Left lung (tissue), 14 donors: ENCODE measurements at places on chromosomes 7 and 10.
A peak's percentile ranks its signal among the peaks of the same experiment; 100 is the strongest.

DNA sequence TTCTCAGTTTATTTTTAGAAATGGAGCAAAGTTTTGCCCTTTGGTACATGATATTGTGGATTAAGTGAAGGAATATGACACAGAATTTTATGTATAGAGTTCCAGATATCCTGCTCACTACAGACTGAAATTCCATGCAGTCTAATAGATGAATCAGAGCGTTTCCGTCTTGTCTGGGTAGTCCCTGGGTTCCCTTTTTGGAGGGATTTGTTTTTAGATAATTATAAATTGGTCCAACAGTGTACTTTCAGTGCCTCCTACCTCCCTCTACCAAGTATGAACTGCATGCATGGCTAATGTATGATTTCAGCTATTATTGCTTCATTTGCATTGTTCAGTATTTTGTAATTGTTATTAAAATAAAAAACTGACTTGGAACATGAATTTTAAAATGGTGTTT lies 74.4 kb downstream of the SEPTIN7 start:
- no peak overlapping the region for H3K4me3 ChIP-seq
- no peaks in the 10 kb centered on the region for H3K36me3 ChIP-seq
- H3K27me3 ChIP-seq: no peaks in the 10 kb centered on the region
- DNase-seq: no peak
- H3K4me1 ChIP-seq: no peaks in the 10 kb centered on the region
- no peak overlapping the region for H3K27ac ChIP-seq

DNA sequence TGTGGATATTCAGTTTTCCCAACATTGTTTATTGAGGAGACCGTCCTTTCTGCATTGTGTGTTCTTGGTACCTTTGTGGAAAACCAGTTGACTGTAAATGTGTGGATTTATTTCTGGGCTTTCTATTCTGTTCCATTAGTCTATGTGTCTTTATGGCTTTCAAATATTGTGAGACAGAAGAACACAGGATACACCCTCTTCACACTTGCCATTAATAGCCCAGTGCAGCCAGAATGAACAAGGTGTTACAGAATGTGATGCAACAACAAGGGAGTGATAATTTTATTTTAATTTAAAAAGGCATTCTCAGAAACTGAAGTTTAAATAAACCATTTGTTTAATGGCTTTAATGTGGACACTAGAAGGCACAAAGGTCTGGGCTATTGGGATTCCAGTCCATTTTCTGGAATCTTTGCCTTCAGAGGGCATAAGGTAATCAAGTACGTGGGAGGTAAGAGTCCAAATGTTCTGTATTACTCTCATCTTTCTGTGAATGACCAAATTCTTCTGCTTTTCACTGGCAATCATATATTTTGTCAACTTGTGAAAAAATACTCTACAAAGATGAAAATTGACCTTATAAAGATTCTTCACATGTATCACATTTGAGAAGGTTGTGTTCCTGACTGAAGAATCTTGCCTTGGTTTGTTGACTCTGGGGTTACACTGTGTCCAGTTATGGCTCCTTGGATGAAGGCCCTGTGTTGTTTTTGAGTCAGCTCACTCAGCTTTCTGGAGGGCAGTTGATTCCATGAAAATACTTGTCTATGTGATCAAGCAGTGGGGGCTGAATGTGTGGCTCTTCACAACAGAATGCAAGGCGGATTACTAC lies 962.7 kb downstream of the LRMDA start:
- H3K4me1 ChIP-seq: no peaks in the 10 kb centered on the region
- no peak for DNase-seq
- no peak overlapping the region for H3K27ac ChIP-seq
- H3K36me3 ChIP-seq: no peaks in the 10 kb centered on the region
- H3K27me3 ChIP-seq: no peaks in the 10 kb centered on the region

DNA sequence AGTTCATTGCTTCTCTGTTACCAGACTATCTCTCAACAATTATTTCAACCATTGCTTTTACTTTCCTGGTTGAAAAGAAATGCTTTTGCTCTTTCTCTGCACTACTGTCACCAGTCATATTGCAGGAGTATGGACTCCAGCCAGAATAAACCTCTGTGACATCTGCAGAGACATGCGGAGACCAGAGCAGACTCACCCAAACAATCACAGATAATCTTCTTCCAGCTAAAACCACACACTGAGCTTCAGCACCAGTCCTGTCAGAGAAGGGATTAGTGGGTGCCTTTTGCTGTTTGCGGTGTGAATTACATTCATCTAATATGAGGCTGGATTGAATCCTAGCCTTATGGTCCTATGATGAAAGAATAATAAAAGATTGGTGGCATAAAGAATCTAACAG lies 258.6 kb downstream of the CNTNAP2 start:
- H3K4me3 ChIP-seq: no peak overlapping the region
- no peak overlapping the region for H3K27ac ChIP-seq
- DNase-seq: no peak

GRCh38 chr10:49225218-49225876 lies 37.2 kb upstream of the TMEM273 start:
- H3K36me3 ChIP-seq: no peaks in the 10 kb centered on the region
- no peaks in the 10 kb centered on the region for H3K27me3 ChIP-seq
- H3K27ac ChIP-seq: no peak overlapping the region

DNA sequence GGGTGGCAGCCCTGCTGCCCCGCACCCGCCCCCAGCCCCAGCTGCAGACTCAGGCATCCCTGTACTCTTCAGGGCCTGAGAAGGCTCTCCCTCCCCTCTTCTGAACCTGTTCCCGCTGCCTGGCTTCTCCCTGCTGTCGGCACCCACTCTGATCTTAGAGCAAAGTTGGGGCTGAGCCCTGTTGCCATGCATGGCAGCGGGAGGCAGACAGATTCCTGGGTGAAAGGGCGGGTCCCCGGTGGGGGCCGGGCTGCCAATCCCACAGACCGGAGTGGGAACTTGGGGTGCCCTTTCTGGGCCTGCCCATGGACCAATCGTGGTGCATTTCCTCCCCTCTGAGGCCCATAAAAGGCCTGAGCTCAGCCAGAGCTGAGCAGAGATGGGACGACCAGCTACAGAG lies 80.7 kb downstream of the SPDYE5 start:
- H3K36me3 ChIP-seq: no peaks in the 10 kb centered on the region
- no peak overlapping the region for H3K4me3 ChIP-seq
- no peaks in the 10 kb centered on the region for H3K27me3 ChIP-seq
- H3K27ac ChIP-seq: no peak overlapping the region
- DNase-seq: no peak
- H3K4me1 ChIP-seq: no peaks in the 10 kb centered on the region

- H3K36me3 ChIP-seq: no peaks in the 10 kb centered on the region
- no peaks in the 10 kb centered on the region for H3K27me3 ChIP-seq
- H3K4me3 ChIP-seq: peak overlapping the region; percentile 24
- peaks cover 45% of the 10 kb centered on the region for H3K4me1 ChIP-seq
Measured at GRCh38 chr7:76292213-76292573, 10.3 kb upstream of the HSPB1 start.

- H3K4me3 ChIP-seq: peak overlapping the region; percentile 92
- no peaks in the 10 kb centered on the region for H3K36me3 ChIP-seq
- no peaks in the 10 kb centered on the region for H3K27me3 ChIP-seq
- DNase-seq: no peak
- peak overlapping the region; percentile 48 for H3K27ac ChIP-seq
Measured at GRCh38 chr7:102434039-102434486, 688 bp downstream of the ORAI2 start.

DNA sequence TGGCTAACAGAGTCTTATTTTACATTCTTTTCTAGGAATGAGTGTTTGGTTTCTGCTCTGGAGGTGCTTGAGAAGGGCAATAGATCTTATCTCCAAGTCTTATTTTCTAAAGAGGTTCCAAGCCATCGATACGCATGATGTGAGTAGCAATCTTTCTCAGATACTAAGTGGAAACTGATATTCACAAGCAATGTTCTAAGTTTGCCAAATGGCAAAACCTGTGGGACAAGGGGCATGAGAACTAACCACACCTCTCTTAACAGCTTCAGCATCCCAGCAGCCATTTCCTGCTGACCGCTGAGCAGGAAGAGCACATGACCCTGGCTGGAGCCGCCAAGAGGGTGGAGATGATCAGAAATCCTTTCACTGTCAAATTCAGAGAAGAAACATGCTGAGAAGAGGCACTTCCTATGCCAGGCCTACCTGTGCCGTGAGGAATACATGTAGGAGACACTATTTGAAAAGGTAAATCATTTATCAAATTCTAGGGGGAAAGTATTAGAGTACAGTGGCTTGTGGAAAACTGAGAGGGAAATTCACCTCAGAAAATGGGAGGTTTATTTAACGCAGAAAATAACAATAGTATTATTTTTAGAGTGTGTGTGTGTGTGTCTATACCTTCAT lies 35.2 kb downstream of the CCDC71L start:
- H3K27ac ChIP-seq: no peak overlapping the region
- H3K4me1 ChIP-seq: peaks cover 8% of the 10 kb centered on the region
- H3K27me3 ChIP-seq: no peaks in the 10 kb centered on the region
- DNase-seq: no peak

- H3K27me3 ChIP-seq: no peaks in the 10 kb centered on the region
- no peak overlapping the region for H3K4me3 ChIP-seq
- DNase-seq: no peak
- no peaks in the 10 kb centered on the region for H3K4me1 ChIP-seq
- no peak overlapping the region for H3K27ac ChIP-seq
Measured at GRCh38 chr7:82528577-82529310, 85.2 kb upstream of the CACNA2D1 start.

DNA sequence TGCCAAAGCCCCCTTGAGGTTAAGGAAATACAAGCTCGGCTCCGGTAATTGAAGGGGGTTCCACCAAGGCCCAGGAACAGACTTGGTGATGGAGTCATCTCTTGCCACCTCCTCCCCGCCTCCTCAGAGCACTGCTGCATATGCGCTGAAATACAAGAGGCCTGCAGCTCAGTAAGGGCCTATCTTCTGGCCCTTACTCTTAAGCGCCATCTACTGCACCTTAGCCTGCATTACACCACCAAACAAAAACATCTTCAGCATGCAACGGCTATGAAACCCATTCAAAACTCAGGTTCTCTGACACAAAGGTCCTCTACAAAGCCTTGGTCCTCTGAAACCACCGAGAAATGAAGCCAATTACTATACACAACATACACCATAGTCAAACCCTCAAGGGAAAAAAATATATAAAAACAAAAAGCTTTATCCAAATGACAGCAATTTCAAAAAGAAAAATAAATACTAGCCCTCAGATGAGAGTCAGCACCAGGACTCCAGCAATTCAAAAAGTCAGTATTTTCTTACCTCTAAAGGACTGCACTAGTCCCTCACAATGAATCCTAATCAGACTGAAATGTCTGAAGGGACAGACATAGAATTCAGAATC lies 176.8 kb upstream of the TBX20 start:
- no peaks in the 10 kb centered on the region for H3K27me3 ChIP-seq
- no peaks in the 10 kb centered on the region for H3K4me1 ChIP-seq
- H3K4me3 ChIP-seq: no peak overlapping the region
- H3K27ac ChIP-seq: no peak overlapping the region

DNA sequence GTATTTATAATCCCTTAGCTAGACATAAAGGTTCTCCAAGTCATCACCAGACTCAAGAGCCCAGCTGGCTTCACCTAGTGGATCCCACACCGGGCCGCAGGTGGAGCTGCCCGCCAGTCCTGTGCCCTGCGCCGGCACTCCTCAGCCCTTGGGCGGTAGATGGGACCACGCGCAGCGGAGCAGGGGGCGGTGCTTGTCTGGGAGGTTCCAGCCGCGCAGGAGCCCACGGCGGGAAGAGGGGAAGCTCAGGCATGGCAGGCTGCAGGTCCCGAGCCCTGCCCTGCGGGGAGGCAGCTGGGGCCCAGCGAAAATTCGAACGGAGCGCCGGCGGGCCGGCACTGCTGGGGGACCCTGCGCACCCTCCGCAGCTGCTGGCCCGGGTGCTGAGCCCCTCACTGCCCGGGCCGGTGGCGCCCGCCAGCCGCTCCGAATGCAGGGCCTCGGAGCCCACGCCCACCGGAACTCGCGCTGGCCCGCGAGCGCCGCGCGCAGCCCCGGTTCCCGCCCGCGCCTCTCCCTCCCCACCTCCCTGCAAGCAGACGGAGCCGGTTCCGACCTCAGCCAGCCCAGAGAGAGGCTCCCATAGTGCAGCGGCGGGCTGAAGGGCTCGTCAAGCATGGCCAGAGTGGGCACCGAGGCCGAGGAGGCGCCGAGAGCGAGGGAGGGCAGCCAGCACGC lies 675.6 kb downstream of the REEP3 start:
- no peak overlapping the region for H3K27ac ChIP-seq
- H3K27me3 ChIP-seq: no peaks in the 10 kb centered on the region
- H3K4me3 ChIP-seq: no peak overlapping the region
- H3K4me1 ChIP-seq: no peaks in the 10 kb centered on the region

DNA sequence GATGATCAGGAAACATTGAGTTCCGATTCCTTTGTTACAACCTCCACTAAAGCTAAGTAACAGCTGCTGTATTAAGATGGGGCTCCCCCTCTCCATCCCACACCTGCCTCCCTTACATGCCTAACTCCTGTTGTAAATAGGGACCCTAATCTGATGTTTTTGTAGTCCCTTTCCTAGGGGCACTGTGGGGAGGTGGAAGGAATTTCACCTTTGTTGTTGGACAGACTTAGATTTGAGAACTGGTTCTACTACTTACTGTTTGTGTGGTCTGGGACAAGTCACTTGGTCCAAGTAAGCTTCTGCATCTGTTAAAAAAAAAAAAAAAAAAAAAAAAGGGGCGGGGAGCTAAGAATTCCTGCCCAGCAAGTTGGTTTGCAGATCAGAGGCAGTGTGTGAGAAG lies 42.6 kb downstream of the KIAA1217 start:
- H3K4me3 ChIP-seq: no peak overlapping the region
- no peaks in the 10 kb centered on the region for H3K36me3 ChIP-seq
- no peaks in the 10 kb centered on the region for H3K27me3 ChIP-seq

DNA sequence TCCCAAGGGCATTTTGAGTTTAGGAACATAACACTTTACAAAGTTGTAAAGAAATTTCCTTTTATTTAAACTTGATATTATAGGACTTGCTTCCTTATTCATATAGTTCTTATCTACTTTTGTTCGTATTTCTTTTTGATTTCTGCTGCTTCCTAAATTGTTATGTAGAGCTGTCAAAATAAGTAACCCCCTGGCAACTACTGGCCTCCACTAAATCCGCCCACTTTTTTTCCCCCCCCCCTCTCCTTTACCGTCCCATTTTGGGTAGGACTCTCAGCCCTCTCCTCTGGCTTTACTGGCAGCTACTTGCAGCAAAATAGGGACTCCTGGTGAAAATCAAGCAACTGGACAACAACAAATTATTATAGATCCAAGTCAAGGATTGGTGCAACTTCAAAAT lies 1.1 kb downstream of the SP4 start:
- H3K36me3 ChIP-seq: no peaks in the 10 kb centered on the region
- no peaks in the 10 kb centered on the region for H3K27me3 ChIP-seq
- H3K4me3 ChIP-seq: peak overlapping the region; percentile 82
- peaks cover 7% of the 10 kb centered on the region for H3K4me1 ChIP-seq
- H3K27ac ChIP-seq: no peak overlapping the region
- DNase-seq: no peak

DNA sequence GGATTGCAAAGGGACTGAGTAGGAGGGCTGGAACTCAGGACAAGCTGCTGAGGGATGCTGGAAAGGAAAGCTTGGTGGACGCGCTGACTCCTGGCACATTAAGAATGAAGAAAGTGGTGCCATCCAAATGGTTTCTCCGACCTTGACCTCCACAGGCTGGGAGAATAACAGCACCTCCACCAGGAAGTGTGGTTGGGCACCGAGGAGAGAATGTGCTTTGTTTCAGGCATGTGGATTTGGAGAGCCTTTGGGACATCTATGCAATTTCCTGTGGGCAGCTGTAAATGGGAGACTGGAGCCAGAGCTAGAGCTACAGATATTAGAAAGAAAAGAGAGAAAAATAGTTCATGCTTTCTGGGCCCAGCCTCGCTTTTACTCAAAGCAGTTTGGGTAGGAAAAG lies 29.8 kb upstream of the HABP2 start:
- no peak overlapping the region for H3K4me3 ChIP-seq
- H3K27me3 ChIP-seq: no peaks in the 10 kb centered on the region
- H3K36me3 ChIP-seq: no peaks in the 10 kb centered on the region
- no peaks in the 10 kb centered on the region for H3K4me1 ChIP-seq
- no peak overlapping the region for H3K27ac ChIP-seq
